CD4-positive, alpha-beta T cell treated with Interferon alpha-2 for 1 hour (primary cell): ENCODE measurements at places on chromosomes 1 and 21.

DNA sequence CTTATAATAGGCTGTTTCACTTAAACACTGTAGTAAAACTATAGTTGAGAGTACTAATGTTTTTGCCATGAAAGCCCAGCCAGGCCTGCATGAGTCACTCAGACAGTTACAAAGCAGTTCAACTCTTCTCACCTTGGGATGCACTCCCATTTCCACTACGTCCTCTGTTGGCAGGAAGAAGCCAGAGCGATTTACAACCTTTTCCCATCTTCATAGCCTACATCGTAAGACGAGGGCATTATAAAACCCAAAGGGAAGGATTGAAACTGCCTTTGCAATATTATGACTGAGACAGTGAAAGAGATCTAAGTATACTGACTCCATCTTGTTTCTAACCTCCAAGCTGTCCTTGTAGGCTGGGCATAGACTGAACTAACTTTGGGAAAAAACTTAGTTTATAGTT, 71.8 kb upstream of the CSF1 start:
- no peak for DNase-seq

- DNase-seq, result no peak
Measured at GRCh38 chr1:203503836-203504235, 9.9 kb downstream of the OPTC start.

GRCh38 chr21:24714646-24715200, 892.6 kb downstream of the MRPL39 start:
- DNase-seq, result no peak

DNA sequence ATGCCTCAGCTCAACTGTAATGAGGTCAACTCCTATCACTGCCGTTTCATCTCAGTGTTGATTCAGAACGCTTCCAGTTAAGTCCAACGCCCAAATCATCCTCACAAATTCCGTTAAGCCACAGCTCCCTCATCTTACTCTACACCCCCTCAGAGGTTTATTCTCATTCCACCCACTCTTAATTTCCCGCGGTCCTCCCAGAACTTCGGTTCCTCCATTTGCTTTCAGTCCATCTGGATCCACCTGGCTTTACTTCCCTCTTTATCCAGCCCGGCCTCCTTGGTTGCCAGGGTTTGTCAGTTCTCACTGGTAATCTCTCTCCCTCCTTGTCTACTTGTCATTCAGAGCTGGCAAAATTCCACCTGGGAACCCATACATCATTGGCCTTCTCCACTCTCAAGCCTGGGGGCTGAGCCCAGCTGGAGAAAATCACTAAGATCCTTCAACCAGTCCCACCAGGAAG, 51.3 kb upstream of the RUNX1 start:
- no peak for DNase-seq

DNA sequence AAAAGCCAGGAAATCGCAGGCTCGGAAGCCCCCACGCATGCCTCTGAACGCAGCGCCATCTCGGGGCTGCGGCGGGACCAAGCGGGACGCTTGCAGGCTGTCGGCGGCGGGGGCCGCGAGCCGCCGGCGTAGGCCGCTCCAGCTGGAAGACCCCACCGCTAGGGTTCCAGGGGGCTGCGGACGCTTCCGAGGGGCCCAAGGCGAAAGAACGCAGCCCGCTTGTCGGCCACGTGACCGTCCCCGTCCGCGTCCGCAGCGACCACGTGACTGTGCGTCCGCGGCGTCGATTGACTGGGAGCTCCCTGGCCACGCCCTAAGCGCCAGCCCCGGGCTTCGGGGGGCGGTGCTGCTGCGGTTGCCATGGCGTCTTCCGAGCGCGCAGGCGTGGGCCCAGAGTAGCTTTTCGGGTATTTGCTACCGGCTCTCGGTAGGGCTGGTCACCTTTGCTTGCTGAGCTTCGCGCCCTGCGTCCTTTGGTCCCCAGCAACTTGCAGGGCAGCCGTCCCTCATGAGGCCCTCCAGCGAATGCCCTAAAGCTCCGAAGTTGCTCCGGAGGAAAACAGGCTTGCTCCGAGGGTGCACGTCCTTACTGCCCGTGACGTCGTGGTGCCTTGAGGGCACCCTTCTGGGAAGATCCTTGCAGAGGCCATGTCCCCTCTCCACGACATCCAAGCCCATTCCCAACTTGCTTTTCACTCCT, 197.2 kb downstream of the DYRK1A start:
- peak; percentile 91 for DNase-seq

DNA sequence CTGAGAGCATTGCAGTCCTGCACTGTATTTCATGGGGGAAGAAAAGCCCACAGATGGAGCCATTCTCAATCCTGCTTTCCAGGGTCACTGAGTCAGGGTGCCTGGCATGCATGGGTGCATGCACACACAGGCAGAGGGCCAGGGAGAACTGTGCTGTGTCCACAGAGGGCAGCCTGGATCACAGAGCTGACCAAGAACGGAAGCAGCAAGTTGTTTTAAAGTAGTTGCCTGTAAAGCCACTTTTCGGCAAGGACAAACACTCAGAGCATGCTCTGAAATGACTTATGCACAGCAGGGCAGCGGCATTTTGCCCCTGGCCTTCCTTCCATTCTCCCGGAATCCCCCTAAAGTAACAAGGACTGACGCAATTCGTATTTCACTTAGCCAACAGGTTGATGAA, 3.6 kb downstream of the ERG start:
- DNase-seq, result no peak

DNA sequence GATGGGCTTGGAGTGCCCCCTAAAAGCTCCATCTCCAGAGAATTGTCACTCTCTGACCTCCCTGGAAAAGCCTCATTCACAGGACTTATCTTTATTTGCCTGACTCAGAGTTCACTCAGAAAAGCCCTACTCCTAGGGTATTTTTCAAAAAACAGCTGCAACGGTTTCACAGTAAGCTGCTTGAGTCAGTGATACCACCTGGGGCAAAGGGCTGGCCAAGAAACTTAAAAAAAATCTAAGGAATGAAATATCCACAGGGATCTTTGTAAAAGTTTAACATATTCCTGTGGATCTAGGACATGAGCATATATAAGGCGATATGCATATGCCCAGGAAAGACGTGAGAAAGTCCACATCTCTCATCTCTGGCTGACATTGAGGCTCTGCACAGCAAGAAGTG, 33.8 kb upstream of the TSPAN2 start:
- DNase-seq, result no peak

- DNase-seq, result peak; percentile 68
Measured at GRCh38 chr21:46622226-46622625, 13.2 kb upstream of the PRMT2 start.

GRCh38 chr1:31524186-31524901, 52.0 kb upstream of the TINAGL1 start:
- no peak for DNase-seq

GRCh38 chr1:47003896-47004403, 19.5 kb upstream of the CYP4X1 start:
- no peak for DNase-seq

DNA sequence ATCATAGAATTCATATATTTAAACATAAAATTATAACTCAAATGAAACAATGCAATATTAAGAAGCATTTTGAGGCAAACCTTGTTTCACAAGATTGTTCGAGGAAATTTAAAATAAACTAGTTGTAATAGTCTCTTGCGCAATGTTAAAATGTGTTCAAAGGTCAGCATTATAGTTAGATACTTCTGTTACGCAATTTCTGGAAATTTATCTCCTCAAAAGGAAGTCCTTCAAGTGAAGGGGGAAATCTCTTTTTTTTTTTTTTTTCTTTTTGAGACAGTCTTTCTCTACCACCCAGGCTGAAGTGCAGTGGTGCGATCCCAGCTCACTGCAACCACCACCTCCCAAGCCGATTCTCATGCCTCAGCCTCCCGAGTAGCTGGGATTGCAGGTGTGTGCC, 52.1 kb downstream of the FMO4 start:
- no peak for DNase-seq

- no peak for DNase-seq
Measured at GRCh38 chr1:163258181-163258580, 55.5 kb upstream of the RGS5 start.

- no peak for DNase-seq
Measured at GRCh38 chr21:22582026-22582425, 1583.8 kb downstream of the NCAM2 start.

- DNase-seq, result no peak
Measured at GRCh38 chr1:183572721-183573120, 17.5 kb downstream of the NCF2 start.

DNA sequence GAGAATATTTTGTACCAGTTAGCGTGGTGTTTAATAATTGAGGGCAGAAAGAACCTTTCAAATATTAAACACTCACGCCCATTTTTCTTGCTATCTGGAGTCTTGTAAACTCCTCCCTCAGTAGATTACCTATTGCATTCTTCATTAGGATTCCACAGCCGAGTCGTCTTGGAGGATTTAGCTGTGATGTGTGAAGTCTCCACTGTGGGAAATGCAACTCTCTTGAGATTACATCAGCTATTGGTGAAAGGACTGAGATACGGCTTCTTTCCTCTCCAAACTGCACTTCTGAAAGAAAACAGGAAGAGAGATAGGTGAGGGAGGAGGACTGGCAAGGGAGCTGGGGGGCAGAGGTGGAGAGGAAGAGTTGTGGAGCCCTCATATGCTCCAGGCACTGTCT, 36.1 kb downstream of the ACTA1 start:
- no peak for DNase-seq
